ENCODE measurements at places on chromosomes 5 and 9.

- DNase-seq = no peak
These were observed 245.4 kb upstream of the FBXL7 start for GRCh38 chr5:15254607-15255006.

GRCh38 chr9:99416007-99416406 lies 193.9 kb downstream of the SEC61B start:
- DNase-seq = no peak

DNA sequence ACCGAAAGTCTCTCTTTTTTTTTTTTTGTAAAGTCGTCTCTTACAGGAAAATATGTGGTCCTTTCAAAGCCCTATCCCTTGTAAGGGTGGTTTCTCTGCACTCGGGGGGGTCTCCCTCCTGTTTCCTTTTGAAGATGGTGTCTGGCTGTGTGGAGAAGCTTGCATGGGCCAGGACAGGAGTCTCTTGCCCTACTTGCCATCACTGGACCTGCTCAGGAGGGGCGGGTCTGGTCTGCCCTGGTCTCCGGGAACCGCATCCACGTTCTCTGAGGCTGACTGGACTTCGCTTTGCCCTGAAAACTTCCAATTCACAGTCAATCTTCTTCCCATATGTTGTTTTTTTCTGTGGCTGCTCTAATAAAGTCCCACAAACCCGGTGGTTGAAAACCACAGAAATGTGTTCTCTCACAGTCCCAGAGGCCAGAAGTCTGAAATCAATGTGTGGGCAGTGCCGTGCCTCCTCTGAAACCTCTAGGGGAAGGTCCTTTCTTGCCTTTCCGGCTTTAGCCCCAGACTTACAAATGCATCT lies 92.9 kb upstream of the IER5L start:
- no peak for DNase-seq

DNA sequence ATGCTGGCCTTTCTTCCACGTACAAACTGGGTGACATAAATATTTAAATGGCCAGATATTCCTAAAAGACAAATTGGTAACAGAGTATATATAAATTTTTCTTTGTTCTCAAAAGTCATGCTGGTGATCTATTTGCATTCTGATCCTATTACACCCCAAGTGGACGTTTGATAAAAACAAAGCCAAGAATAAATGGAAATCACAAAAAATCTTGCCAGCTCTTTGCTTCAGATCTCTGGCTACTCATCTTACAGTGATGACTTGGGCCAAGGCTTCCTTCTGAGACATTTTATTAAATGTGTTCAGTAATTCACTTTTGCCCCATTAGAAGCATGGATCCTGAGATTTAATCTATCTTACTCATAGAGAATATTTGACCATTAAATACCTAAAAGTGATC lies 444.3 kb upstream of the PIK3R1 start:
- DNase-seq = no peak
